ENCODE measurements at places on chromosomes 7 and 10. TPM values are rescaled to one million over a fixed set of nuclear protein-coding genes. Genes with fewer than 3 reads are reported as not detected.

RBP3 gene
- not detected for total RNA-seq

ABCA13 gene
- not detected for total RNA-seq

- no peak for DNase-seq
Measured at GRCh38 chr7:131957338-131958020, 401.1 kb upstream of the PODXL start.

DNA sequence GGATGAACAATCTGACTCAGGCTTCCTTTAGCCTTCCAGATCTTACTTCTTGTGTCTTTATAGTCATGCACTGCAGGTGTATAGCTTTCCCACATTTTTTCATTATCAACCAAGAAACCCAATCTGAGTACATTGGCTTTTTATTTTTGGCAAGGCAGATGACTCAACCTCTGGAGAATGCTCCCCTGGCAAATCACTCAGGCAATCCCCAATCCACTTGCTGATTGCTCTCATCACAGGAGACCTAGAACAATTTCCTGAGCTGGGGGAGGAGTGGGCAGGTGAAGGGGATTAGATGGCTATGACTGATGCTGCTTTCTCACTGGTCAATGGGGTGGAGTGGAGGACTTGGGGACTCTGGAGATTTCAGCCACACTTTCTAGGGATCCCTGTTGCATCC, 134.4 kb downstream of the SLC16A9 start:
- DNase-seq: no peak

DNA sequence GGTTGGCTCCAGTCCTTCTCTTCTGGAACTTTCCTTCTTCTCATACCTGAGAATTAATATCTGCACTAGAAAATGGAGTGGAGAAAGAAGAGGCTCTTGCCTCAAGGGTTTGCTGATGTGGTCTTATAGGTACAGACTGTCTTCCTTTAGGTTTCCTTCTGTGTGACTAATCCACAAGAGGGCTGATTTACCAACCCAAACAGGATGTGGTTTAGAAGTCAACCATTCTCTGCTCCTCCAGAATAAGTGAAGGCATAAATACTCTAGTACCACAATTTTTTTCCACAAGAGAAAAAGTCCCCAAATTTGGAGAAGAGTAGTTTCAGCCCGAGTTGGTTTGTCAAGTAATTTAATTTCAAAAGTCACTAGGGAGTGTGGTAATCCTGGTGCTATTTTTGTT, 85.8 kb downstream of the NRP1 start:
- no peak for DNase-seq

DNA sequence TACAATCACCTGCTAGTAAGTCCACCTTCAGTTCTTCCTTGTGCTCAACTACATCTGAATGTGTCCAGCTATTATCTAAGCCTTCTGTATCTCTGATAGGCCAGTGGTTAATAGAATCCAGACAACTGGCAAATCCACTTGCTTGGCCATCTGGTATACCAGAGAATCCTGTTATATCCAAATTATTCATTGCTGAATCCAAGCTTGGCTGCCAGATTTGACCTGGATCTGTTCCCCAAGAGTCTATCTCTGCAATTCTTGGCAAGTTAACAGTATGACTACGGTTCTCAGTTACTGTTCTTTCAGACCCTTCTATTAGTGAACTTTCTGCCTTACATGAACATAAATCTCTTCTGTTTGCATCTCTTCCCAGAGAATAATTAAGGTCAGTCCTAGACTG, 154.6 kb upstream of the TARP start:
- DNase-seq: no peak

- DNase-seq: no peak
Measured at GRCh38 chr7:92415225-92415624, 32.1 kb upstream of the GATAD1 start.

DNA sequence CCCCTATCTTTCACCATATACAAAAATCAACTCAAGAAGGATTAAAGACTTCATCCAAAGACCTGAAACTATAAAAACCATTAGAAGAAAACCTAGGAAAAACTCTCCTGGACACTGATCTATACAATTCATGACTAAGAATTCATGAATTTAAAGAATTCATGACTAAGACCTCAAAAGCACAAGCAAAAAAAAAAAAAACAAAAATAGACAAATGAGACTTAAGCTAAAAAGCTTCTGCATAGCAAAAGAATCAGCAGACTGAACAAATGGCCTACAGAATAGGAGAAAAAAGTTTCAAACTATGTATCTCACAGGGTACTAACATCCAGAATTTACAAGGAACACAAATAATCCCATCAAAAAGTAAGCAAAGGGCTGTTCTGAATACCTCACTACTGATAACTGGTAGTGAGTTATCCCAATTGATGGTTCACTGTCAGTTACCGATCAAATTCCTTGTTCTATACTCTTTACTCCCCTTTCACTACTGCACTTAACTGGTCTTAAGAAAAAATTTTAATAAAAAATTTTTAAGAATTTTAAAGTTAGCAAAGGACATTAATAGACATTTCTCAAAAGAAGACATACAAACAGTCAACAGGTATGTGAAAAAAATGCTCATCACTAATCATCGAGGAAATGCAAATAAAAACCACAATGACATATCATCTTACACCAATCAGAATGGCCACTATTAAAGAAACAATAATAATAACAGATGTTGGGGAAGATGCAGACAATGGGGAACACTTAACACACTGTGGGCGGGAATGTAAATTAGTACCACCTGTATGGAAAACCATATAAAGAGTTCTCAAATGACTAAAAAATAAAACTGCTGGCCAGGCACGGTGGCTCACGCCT, 33.2 kb downstream of the KMT2C start:
- no peak for DNase-seq

- no peak for DNase-seq
Measured at GRCh38 chr10:112643600-112644264, 196.7 kb downstream of the VTI1A start.

DNA sequence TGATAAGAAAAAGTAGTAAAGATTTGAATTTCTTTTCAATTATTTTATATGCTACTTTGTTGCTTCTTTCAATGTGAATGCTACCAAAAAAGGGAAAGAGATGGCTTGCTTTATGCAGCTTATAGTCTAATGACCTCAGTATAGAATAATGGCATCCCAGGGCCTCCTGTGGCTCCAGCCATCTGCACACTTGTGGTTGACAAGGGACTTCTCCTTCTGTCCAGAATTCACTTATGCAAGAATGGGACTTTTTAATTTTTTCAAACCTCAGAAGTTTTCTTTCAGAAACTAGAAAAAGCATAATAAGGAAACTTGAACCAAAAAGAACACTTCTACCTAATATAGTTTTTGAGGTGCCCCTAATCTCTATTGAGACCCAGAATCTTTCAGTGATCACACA, 310.9 kb downstream of the CTNNA3 start:
- DNase-seq: no peak

- no peak for DNase-seq
Measured at GRCh38 chr7:98204670-98205069, 6.6 kb upstream of the BHLHA15 start.

GRCh38 chr10:121800831-121801230, 127.0 kb downstream of the ATE1 start:
- DNase-seq: no peak

SEM1 gene
- 38.2 TPM for total RNA-seq

- DNase-seq: no peak
Measured at GRCh38 chr10:63206576-63206975, 73.4 kb downstream of the NRBF2 start.

GRCh38 chr7:71361451-71362032, 229.6 kb downstream of the GALNT17 start:
- no peak for DNase-seq

KIAA1217 gene
- 0.43 TPM for total RNA-seq

PITX3 gene
- not detected for total RNA-seq

CCDC172 gene
- not detected for total RNA-seq

TM9SF3 gene
- total RNA-seq: 48.4 TPM

SPAG6 gene
- total RNA-seq: not detected

STEAP2 gene
- total RNA-seq: not detected

- DNase-seq: no peak
Measured at GRCh38 chr10:51935341-51935740, 235.9 kb upstream of the CSTF2T start.

- no peak for DNase-seq
Measured at GRCh38 chr7:92925876-92926696, 89.7 kb upstream of the CDK6 start.

CAMK1D gene
- 13.0 TPM for total RNA-seq

TMEM196 gene
- total RNA-seq: not detected

DNA sequence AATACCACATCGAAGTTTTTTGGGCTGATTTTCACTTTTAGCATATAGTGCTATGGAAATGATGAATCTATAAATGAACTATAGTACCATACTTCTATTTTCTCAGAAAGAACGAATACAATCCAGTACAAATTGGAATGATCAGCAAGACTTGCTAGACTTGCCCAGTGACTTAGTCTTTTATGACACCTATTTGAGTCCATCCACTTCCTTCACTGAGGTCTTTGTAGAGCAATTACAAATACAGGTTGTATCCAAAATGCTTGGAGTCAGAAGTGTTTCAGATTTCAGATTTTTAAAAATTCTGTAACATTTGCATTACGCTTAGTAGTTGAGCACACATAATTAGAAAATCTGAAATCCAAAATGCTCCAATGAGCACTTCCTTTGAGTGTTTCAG, 104.3 kb downstream of the NRBF2 start:
- DNase-seq: no peak

GRCh38 chr10:91953600-91954160, 30.1 kb downstream of the BTAF1 start:
- no peak for DNase-seq
